Calu3 (cell line): ENCODE measurements at places on chromosomes 13 and 19. TPM values are rescaled to one million over a fixed set of nuclear protein-coding genes. Genes with fewer than 3 reads are reported as not detected.

- no peak for DNase-seq
Observed at GRCh38 chr19:30122431-30122830, 180.4 kb downstream of the URI1 start.

DNA sequence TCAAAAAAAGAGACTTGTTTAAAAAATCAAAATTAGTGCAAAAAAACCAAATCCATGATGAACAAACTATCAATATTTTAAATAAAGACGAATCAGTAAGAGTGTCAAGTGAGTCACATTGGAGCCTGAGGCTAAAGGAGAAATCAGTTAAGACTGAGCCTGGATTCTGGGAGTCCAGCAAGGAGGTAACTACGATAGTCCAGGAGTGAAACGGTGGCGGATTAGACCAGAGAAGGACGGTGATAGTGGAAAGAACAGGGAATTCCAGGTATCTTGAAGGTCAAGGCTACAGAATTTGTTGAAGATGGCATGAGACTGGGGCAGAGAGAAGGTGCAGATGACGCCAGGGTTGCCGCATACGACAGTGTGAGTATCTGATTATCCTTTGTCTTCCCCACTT, 7.0 kb upstream of the NPAS1 start:
- DNase-seq, result no peak

GRCh38 chr13:97058391-97058790, 64.1 kb upstream of the OXGR1 start:
- DNase-seq, result no peak

GRCh38 chr13:41678249-41678648, 220.9 kb downstream of the RGCC start:
- DNase-seq, result no peak

DNA sequence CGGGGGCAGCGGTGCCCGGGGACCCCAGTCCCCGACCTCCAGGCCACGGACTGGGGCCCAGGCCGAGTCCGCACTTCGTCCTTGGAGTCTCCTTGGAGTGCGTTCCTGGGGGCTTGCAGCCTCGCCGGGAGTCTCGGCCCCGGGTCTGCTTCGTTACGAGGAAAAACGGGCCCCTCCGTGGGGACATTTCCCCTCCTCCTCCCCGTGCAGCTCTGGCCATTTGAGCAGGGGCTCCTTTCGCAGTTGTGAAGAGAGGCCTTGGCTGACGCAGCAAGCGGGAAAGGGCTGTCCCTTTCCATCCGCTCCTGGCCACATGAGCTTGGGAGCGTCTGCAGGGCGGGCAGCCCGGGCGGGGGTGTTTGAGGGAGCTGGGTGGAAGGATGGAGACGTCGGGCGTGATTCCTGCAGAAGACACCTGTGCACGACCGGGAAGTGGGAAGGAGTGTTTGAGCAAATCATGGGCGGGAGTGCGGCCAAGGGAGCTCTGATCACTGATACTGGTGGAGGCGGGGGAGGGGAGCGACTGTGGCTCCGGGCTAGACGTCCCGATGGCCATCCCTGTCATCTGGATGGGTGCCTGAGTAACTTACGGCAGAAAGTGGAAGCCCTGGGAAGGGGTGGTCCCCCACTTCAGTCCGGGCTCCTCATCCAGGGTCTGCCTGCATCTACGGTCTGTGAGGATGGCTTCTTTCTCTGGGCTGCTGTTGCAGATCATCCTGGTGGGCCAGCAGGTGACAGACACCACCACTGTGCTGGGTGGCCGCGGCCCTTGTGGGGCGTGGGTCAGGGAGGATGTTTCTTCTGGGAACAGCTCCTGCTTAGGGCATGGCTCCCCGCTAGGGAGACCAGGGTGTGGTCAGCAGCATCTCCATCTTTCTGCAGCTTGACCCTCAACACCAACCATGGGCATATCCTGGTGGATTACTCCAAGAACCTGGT, 736 bp downstream of the GPI start:
- DNase-seq, result peak; percentile 39

- DNase-seq, result no peak
Observed at GRCh38 chr19:45103156-45103507, 10.2 kb downstream of the PPP1R37 start.

- no peak for DNase-seq
Observed at GRCh38 chr13:73993661-73994060, 140.5 kb downstream of the KLF12 start.

DNA sequence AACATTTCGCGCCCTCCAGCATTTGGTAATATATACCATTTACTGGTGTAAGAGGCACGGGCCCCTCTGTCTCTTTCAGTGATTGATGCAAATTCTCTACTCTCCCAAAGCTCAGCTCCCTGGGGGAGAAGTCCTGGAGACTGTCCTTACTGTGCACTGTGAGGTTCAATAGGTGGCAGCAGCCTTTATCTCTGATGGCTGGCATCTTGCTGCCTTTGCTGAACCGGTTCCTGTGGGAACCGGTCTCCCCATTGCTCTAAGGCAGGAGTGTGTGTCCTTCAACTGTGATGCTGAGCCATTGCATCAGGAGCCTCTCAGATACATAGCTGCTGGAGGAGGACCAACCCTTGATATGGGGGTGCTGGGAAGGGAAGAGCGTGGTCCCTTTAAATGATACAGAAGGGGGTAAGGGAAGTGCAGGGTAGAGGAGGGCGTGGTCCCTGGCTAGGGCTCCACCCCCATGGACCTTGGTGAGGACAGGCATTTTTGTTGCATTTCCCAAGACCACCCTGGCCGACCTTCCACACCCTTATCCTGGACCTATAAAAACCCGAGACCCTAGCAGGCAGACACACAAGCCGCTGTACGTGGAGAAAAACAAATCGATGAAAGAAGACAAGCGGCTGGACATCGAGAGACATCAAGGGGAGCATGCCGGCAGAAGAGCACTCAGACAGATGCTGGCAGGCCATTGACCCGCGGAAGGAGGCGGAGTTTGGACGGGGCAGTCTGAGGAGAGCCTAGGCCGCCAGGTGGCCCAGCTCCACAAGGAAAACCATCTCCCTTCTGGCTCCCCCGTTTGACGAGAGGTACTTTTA, 41.1 kb upstream of the GTF3A start:
- no peak for DNase-seq

GRCh38 chr13:44307844-44308243, 65.8 kb upstream of the SERP2 start:
- no peak for DNase-seq

DNA sequence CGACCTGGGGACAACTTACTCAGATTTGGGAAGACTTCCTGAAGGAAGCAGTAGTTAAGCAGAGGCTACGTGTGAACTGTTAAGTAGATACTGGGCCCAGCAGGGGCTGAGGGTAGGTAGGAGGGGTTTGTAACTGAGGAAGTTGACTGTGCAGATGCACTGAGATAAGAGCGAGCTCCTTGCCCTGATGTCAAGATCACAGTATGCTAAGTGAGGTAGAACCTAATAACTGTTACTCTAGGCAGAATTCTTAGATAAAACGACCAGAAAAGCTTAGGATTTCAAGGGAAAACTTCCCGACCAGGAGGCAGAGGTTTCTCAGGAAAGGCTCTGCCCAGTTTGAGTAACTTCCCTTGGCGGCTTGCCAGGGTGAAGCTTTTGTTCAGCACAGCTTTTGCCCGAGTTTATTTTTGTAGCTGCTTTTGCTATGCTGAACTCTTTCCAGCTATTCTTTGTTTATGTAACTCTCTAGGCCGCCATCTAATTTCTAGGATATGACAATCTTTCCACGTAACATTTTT, 632.1 kb downstream of the DIAPH3 start:
- peak; percentile 21 for DNase-seq

DNA sequence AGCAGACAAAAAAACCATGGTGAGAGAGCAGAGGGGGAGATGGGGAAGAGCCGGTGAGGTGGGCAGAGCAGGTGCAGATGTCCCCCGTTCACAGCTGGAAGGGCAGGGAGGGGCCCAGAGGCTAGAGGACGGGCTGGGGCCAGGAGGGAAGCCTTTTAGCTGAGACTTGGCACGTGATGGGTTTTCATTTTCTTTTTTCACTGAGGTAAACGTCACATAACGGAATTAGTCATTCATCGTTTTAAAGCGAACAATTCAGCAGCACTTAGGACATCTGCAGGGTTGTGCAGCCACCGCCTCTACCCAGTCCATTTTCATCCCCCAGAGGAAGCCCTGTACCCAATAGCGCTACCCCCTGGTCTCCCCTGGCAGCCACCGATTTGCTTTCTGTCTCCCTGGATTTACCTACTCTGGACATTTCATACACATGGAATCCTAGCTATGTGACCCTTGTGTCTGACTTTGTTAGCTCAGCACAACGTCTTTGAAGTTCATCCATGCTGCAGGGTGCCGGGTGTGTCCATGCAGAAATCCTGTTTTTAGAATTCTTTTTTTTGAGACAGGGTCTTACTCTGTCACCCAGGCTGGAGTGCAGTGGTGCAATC, 16.0 kb upstream of the EMC10 start:
- DNase-seq, result peak; percentile 23

DNA sequence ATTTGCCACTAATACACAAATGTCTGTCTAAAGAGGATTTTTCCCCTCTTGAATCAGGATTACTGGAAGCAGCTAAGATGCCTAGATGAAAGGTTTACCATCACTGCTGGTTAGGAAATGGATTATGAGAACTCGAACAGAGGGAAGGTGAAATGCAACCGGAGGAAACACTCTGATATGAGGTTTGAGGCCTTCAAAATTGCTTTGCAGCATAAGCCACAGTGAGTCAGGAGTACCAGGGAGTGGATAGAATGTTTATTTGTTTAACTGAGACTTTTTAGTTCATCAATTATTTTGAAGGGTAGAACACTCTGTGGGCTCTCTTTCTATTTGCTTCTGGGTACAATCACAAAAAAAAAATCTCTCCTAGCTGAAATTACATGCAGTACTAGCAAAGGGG, 18.1 kb downstream of the CDADC1 start:
- DNase-seq, result no peak

DNA sequence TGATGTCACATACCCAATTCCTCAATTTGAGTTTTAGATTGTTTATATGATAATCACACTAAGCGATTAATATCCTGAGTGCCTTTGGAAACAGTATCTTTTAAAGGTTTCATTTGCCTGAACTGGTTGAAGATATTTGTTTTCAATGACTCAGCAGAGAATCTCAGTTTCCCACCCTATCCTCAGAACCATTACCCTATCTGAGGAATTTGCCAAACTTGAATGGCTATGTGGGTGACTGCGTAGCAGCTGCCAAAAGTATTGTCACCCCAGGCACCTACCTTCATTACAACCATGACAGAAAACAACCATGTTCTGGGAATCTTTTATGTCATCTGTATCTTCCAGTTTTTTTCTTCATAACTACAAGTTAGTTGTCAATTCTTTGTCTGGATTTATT, 440.1 kb upstream of the NBEA start:
- DNase-seq, result no peak

DNA sequence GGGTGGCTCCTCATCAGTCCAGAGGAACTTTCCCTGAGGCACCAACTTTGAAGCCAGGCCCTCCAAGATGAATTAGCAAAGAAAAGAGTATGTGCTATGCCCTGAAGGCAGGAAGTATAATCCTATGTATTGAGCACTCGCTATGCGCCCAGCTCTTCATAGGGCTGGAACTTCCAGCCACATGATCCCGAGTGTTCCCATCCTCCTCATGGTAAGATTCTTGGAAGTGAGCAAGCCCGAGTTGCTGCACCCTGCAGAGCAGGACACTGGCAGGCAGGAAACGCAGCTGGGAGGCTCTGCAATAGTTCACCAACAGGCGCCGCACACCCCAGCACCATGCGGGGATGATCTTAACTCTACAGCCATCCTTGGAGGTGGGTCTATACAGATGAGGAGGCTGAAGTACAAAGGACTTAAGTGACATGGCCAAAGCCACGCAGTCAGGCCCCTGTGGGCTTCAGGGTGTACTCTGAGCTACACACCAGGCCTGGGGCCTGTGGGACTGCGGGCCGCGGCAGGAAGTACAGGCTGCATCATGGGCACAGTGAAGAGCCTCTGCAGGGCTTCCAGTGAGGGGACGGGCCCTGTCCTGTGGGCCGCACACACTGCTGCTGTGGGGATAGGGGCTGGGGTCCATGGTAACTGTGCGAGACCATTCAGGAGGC, 25.1 kb downstream of the C19orf47 start:
- DNase-seq, result no peak

DNA sequence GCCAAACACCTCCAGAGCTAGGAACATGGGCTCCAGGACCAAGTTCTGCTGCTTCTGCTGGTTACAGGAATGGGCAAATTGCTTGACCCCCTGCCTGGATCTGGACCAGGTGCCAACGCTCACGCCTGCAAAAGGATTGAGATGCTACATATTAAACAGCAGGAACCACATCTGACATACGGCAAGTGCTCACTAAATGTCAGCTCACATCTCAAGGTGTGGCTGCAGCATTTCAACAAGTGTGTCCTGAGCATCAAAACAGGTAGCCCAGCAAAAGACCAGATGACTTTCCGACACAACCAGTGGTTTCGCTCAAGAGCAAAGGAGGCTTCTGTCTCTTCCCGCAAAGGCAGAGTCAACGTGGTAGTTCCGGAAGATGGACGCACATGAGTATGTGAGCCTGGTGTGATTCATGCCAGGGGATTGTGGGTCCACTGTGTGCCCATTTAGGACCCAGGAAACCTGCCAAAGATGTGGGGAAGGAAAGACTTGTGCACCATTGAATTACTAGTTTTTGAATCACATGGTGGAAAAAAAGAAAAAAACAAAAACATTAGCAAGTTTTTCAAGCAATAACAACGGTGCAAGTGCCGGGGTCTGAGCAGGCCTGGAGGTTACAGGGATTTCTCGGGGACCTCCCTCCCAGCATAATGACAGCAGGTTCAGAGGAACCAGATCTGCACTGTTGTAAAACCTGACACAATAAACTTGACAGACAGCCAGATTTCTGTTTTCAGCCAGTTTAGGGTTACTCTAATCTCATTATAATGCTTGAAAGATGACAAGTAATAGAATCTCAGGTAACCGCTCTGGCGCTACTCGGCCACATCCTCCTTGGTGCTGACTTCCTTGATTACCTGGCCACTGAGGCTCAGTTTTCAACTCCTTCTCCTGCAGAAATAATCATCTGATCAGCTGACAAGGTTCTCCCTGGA, 77.9 kb downstream of the SOX1 start:
- no peak for DNase-seq

Gene SERTAD3
- total RNA-seq, result 51.9 and 56.7 TPM in 2 replicates

Gene GAPDHS
- total RNA-seq, result not detected in 2 replicates

Gene CEACAM20
- total RNA-seq, result 0.17 and 0.28 TPM in 2 replicates

Gene FCAR
- total RNA-seq, result not detected in 2 replicates

Gene RAB8A
- 76.6 and 77.3 TPM in 2 replicates for total RNA-seq

Gene IL17D
- 0.39 and 1.3 TPM in 2 replicates for total RNA-seq

Gene LGI4
- total RNA-seq, result 0.42 and 0.68 TPM in 2 replicates

Gene SPIB
- 1.2 and 1.3 TPM in 2 replicates for total RNA-seq

Gene EMP3
- 27.5 and 29.5 TPM in 2 replicates for total RNA-seq

Gene ZNF729
- not detected in 2 replicates for total RNA-seq

Gene HPN
- 1.4 and 2.2 TPM in 2 replicates for total RNA-seq

Gene SPRED3
- 3.4 and 5.4 TPM in 2 replicates for total RNA-seq

Gene CDX2
- 1.0 TPM in 1 of 2 replicates, not detected in the other for total RNA-seq
